ENCODE measurements at places on chromosomes 12 and 14. TPM values are rescaled to one million over a fixed set of nuclear protein-coding genes. Genes with fewer than 3 reads are reported as not detected.

The KIF5A gene
- 0.29 TPM for total RNA-seq

The PMCH gene
- not detected for total RNA-seq

The ACSM4 gene
- total RNA-seq = not detected

The PPP1R1A gene
- total RNA-seq = 0.36 TPM

The FERMT2 gene
- total RNA-seq = 220 TPM

The LHX5 gene
- total RNA-seq = not detected

The SLCO1C1 gene
- total RNA-seq = not detected

The RNASE7 gene
- not detected for total RNA-seq

The SMOC1 gene
- total RNA-seq = 25.7 TPM

The OGFOD2 gene
- 8.3 TPM for total RNA-seq

The MIPOL1 gene
- total RNA-seq = 9.0 TPM

The PRIM1 gene
- total RNA-seq = 5.0 TPM

The CKB gene
- 5.1 TPM for total RNA-seq

The KRT83 gene
- not detected for total RNA-seq

The CPNE6 gene
- total RNA-seq = not detected

The NRXN3 gene
- 1.8 TPM for total RNA-seq

The WIF1 gene
- total RNA-seq = not detected

The EML5 gene
- under 0.01 TPM for total RNA-seq
